ENCODE measurements at places on chromosomes 4 and X. TPM values are rescaled to one million over a fixed set of nuclear protein-coding genes. Genes with fewer than 3 reads are reported as not detected.

IL15 gene
- not detected for total RNA-seq

PRPS2 gene
- total RNA-seq: 74.6 TPM

BEX4 gene
- not detected for total RNA-seq

FAM241A gene
- total RNA-seq: 0.14 TPM

FOXP3 gene
- total RNA-seq: not detected

SPIN2A gene
- total RNA-seq: 0.97 TPM
